ENCODE measurements at places on chromosomes 11 and 22.

- peak; percentile 82 for DNase-seq
Observed at GRCh38 chr11:57568330-57568766, 876 bp upstream of the UBE2L6 start.

- DNase-seq = no peak
Observed at GRCh38 chr22:45738206-45738605, 66.6 kb downstream of the ATXN10 start.

GRCh38 chr11:1437500-1437899 is 47.8 kb downstream of the BRSK2 start:
- no peak for DNase-seq

DNA sequence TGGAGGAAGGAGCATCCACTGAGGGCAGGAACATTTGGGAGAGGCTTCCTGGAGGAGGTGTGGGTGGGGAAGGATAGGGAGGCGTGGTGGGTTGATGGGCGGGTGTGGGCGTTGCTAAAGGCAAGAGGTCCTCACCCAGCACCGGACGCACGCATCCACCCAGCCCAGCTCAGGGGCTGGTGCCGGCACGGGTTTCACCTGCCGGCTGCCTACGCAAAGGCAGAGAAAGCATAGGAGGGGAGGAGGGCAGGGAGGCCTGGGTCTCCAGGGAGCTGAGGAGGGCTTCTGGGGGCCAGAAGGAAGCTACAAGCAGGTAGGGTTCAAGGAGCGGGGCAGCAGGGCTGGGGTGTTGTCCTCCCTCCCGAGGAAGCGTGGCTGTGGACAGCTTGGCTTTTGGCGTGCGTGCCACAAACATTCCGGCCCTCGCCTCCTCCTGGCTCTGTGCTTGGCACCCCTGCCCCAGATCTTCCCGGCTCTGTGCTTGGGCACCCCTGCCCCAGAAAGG is 7.8 kb downstream of the SSH3 start:
- DNase-seq = no peak

- DNase-seq = no peak
Observed at GRCh38 chr22:49191506-49191980, 636.1 kb downstream of the BRD1 start.

- DNase-seq = peak; percentile 9
Observed at GRCh38 chr11:1548221-1549070, 23.6 kb downstream of the DUSP8 start.

DNA sequence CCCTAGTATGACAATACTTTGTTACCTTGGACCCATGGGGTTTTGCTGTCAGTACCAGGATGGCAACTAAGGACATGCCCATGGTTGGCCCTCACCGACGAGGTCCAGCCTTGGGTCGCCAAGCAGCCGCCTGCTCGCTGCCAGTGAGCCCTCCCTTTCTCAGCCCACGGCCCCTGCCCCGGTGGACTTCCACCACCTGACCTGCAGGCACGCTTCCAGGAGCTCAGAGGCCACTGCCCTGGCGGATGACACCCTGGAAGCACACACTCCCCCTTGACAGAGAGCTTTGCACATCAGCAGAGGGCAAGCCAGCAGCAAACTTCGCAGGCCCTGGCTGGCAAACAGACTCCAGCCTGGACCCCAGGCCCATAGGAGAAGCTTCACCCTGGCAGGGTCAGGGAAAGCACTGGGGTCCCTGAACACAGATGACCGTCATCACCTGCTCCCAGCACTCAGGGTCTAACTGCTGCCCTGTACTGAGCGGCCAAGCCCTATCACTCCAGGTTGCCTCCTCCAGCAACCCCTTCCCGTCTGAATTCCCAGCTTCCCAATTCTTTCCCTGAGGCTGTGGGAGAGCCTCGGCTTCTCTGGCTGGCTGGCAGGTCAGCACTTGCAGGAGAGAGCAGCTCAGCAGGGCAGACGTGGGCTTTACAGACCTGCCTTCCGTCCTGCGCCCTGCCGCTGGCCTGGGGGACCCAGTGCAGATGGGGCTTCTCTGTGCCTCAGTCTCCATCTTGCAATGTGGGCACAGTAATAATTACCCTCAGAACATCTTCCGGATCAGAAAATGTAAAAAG is 2.7 kb upstream of the PPARA start:
- no peak for DNase-seq

- no peak for DNase-seq
Observed at GRCh38 chr22:31354515-31354914, 8.4 kb upstream of the PATZ1 start.

DNA sequence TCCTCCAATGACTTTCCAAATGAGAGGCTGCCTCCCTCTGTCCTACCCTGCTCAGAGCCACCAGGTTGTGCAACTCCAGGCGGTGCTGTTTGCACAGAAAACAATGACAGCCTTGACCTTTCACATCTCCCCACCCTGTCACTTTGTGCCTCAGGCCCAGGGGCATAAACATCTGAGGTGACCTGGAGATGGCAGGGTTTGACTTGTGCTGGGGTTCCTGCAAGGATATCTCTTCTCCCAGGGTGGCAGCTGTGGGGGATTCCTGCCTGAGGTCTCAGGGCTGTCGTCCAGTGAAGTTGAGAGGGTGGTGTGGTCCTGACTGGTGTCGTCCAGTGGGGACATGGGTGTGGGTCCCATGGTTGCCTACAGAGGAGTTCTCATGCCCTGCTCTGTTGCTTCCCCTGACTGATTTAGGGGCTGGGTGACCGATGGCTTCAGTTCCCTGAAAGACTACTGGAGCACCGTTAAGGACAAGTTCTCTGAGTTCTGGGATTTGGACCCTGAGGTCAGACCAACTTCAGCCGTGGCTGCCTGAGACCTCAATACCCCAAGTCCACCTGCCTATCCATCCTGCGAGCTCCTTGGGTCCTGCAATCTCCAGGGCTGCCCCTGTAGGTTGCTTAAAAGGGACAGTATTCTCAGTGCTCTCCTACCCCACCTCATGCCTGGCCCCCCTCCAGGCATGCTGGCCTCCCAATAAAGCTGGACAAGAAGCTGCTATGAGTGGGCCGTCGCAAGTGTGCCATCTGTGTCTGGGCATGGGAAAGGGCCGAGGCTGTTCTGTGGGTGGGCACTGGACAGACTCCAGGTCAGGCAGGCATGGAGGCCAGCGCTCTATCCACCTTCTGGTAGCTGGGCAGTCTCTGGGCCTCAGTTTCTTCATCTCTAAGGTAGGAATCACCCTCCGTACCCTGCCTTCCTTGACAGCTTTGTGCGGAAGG is 2.9 kb downstream of the APOC3 start:
- no peak for DNase-seq

All from kidney glomerular epithelial cell (primary cell).